ENCODE measurements at places on chromosomes 6 and 20. TPM values are rescaled to one million over a fixed set of nuclear protein-coding genes. Genes with fewer than 3 reads are reported as not detected.

Gene ZSCAN23
- total RNA-seq, result 0.75 TPM

Gene PROKR2
- total RNA-seq, result not detected

Gene ABCC10
- 7.8 TPM for total RNA-seq

Gene PCK1
- total RNA-seq, result 0.41 TPM
